ENCODE measurements at places on chromosomes 6 and 20. TPM values are rescaled to one million over a fixed set of nuclear protein-coding genes. Genes with fewer than 3 reads are reported as not detected.

DNA sequence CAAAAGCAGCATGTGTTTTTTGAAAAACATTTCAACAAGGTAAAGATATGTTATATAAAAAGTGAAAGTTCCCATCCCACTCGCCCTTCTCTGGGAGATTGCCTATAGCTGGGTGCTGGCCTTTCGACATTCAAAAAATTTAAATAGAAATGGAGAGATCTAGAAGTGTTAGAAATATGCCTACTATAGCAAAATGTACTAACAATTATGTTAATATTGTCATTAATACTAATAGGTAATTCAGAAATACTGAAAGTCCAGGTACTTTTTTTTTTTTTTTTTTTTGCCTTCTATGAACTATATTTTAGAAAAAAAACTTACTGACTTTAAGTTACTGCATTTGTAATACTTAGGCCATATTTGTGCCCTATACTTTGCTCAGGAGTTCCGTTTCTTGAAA, 87.1 kb downstream of the SESN1 start:
- H3K4me3 ChIP-seq = peak overlapping the region; percentile 72
- no peaks in the 10 kb centered on the region for H3K36me3 ChIP-seq
- no peak overlapping the region for H3K27ac ChIP-seq
- H3K4me1 ChIP-seq = peaks cover 11% of the 10 kb centered on the region

DNA sequence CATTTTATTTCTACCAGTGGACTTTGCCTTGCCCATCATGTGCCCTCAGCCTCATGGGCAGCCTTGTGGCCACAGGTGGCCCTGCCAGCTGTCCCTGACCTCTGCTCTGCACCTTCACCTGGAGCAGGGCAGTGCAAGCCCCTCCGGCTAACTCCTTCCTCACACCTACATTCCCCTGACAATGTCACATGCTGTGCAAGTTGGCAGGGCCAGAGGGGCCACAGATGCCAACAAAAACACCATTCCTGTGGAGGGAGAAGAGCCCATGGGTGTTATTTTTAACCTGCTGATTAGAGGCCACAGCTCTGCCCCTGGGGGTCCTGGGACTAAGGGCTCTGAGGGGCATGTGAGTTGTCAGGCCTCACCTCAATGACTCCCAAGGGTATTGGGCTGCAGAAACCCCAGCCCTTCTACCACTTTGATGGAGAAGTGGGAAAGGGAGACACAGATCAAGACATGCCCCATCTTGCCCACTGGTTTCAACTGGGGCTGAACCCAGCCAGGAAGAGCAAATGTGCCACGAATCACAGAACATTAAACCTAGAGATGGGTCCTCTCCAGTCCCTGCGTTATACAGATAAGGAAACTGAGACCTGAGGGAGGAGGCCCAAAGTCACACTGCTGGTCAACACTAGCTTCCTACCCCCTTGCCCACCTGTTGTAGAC, 65.0 kb downstream of the MRPL14 start:
- H3K4me1 ChIP-seq = peaks cover 6% of the 10 kb centered on the region
- H3K27ac ChIP-seq = no peak overlapping the region
- no peaks in the 10 kb centered on the region for H3K36me3 ChIP-seq
- no peak for DNase-seq
- H3K27me3 ChIP-seq = no peaks in the 10 kb centered on the region

- H3K4me3 ChIP-seq = no peak overlapping the region
- no peak for DNase-seq
- no peak overlapping the region for H3K27ac ChIP-seq
Measured at GRCh38 chr6:138559143-138559542, 59.8 kb upstream of the NHSL1 start.

The ETV7 gene
- total RNA-seq = not detected

- H3K27ac ChIP-seq = no peak overlapping the region
- no peaks in the 10 kb centered on the region for H3K36me3 ChIP-seq
- H3K4me3 ChIP-seq = no peak overlapping the region
- no peaks in the 10 kb centered on the region for H3K4me1 ChIP-seq
- H3K27me3 ChIP-seq = no peaks in the 10 kb centered on the region
- DNase-seq = no peak
Measured at GRCh38 chr6:88124925-88125557, 41.1 kb downstream of the CNR1 start.

- H3K27me3 ChIP-seq = peaks cover 3% of the 10 kb centered on the region
- H3K4me3 ChIP-seq = no peak overlapping the region
- H3K36me3 ChIP-seq = no peaks in the 10 kb centered on the region
- H3K27ac ChIP-seq = no peak overlapping the region
- no peak for DNase-seq
Measured at GRCh38 chr6:6557886-6558285, 30.6 kb upstream of the LY86 start.

GRCh38 chr20:13458860-13459451, 179.8 kb downstream of the TASP1 start:
- no peaks in the 10 kb centered on the region for H3K36me3 ChIP-seq
- H3K27ac ChIP-seq = no peak overlapping the region
- no peaks in the 10 kb centered on the region for H3K4me1 ChIP-seq
- DNase-seq = peak; percentile 12

DNA sequence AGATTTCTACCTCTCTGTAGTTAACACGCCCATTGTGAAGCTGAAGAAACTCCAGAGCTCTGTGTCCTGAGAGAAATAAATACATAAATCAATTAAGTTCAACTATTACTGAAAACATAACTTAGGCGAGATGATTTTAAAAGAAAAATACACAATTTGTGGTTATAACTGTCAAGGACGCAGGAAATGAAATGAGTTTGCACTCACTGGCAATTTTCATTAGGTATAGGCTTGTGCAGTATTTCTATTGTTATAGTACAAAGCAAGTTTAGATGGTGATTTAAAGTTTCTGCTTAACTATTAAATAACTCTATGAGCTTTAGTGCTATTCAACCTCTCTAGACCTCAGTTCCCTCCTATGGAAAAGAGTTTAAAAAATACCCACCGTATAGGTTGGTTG, 3.3 kb downstream of the GPLD1 start:
- H3K4me3 ChIP-seq = no peak overlapping the region
- H3K27ac ChIP-seq = no peak overlapping the region
- H3K4me1 ChIP-seq = no peaks in the 10 kb centered on the region
- H3K36me3 ChIP-seq = no peaks in the 10 kb centered on the region

- no peak overlapping the region for H3K4me3 ChIP-seq
- DNase-seq = no peak
- H3K4me1 ChIP-seq = no peaks in the 10 kb centered on the region
- no peaks in the 10 kb centered on the region for H3K36me3 ChIP-seq
- no peak overlapping the region for H3K27ac ChIP-seq
Measured at GRCh38 chr20:33901132-33901523, 90.0 kb downstream of the CHMP4B start.

The OGFR gene
- 83.1 TPM for total RNA-seq

The PPP1R14C gene
- total RNA-seq = 104 TPM

The TMEM217 gene
- total RNA-seq = 1.3 TPM

DNA sequence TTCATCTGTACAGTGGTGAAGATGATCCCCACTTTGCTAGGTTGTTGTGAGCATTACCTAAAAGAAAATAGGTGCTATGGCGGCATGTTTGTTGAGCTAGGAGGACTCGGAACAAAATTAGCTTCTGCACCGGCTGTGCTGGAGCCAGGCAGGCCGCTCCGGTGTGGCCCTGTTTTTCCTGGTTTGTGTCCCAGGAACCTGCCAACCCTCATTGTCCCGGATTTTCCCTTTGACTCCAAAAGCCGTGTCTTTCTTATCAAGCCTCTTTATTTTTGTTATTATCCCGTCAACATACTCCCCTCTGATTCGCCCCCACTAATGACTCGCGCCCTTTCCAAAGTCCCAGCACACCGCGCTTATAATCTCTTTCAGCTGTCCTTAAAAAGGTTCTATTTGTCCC, 117.0 kb downstream of the MYLK4 start:
- H3K27ac ChIP-seq = no peak overlapping the region
- peak overlapping the region; percentile 26 for H3K4me3 ChIP-seq
- H3K4me1 ChIP-seq = peaks cover 5% of the 10 kb centered on the region

DNA sequence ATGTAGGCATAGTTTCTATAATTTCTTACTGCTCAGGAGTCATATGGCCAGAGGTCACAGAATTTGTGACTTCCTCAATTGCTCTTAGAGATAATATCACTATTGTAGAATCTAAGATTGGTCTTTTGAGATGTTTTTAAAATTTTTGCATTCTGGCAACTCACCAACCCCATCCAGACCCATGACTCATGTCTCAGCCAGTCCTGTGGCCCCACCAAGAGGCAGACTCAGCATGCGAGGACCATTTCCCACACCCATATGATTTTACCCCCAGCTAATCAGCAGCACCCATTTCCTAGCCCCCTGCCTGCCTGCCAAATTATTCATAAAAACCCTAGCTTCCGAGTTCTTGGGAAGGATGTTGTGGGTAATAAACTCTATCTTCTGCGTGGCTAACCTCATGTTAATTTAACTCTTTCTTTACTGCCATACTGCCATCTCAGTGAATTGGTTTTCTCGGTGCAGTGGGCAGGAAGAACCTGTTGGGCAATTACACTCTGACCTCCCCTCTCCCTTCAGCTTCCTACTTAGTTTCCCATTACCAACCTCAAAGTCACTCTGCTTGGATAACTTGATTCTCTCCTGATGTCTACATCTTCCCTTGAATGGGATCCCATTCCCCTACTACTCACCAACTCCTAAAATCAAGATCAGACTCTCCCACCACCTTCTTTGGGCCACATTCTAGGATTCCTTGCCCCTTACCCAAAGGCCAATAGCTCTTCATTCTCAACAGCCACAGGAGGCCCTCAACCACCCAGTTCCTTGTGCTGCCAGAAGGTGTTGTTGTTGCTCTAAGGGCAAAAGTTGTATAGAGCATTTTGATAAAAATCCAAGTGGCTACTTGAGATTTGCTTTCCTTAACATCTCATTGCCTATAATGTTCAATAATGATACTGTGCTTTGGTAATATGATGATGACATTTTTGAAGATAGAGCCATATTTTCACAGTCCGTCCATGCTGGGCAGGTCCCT, 16.2 kb upstream of the IYD start:
- H3K4me3 ChIP-seq = no peak overlapping the region
- H3K36me3 ChIP-seq = no peaks in the 10 kb centered on the region
- H3K27me3 ChIP-seq = peaks cover 17% of the 10 kb centered on the region
- peak; percentile 69 for DNase-seq
- H3K4me1 ChIP-seq = no peaks in the 10 kb centered on the region

The TSPO2 gene
- total RNA-seq = not detected

The HUS1B gene
- total RNA-seq = 1.2 TPM

- H3K36me3 ChIP-seq = peaks cover 3% of the 10 kb centered on the region
- peak; percentile 23 for DNase-seq
- peak overlapping the region; percentile 98 for H3K27ac ChIP-seq
- no peaks in the 10 kb centered on the region for H3K27me3 ChIP-seq
- peak overlapping the region; percentile 64 for H3K4me3 ChIP-seq
Measured at GRCh38 chr6:4017834-4018170, 61.1 kb downstream of the FAM217A start.

GRCh38 chr6:159594106-159594749, 98.8 kb downstream of the SOD2 start:
- no peak overlapping the region for H3K27ac ChIP-seq
- no peaks in the 10 kb centered on the region for H3K4me1 ChIP-seq
- no peak for DNase-seq

The SUMO4 gene
- total RNA-seq = 3.3 TPM

DNA sequence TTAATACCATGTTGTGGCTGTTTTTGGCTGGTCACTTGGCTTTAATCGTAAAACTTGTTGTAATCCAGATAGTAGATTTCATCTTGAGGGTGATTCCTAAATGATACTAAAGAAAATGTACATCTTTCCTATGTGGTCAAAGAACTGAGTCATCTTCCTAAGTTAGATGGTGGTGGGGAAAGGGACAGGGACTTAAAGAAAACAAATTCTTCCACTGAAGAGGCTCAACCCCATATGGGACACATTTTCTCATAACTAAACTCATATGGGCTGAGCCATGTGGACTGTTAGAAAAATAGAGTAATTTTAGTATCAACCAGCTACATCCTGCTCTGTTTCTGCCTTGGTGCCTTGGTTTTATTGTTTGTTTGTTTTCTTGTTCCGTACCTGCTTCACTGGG, 155.8 kb downstream of the TSHZ2 start:
- no peak for DNase-seq
- H3K4me3 ChIP-seq = no peak overlapping the region
- no peak overlapping the region for H3K27ac ChIP-seq
- H3K27me3 ChIP-seq = no peaks in the 10 kb centered on the region

The CDC40 gene
- 10.7 TPM for total RNA-seq

- H3K27me3 ChIP-seq = no peaks in the 10 kb centered on the region
- peaks cover 15% of the 10 kb centered on the region for H3K4me1 ChIP-seq
- no peak overlapping the region for H3K27ac ChIP-seq
- H3K4me3 ChIP-seq = no peak overlapping the region
Measured at GRCh38 chr6:14981960-14982359, 263.9 kb upstream of the JARID2 start.

The NOX3 gene
- total RNA-seq = not detected

GRCh38 chr6:95693108-95693507, 115.8 kb downstream of the MANEA start:
- peak; percentile 63 for DNase-seq
- no peaks in the 10 kb centered on the region for H3K4me1 ChIP-seq
- no peaks in the 10 kb centered on the region for H3K36me3 ChIP-seq
- H3K4me3 ChIP-seq = no peak overlapping the region

The GDAP1L1 gene
- total RNA-seq = 5.2 TPM

The CAP2 gene
- 106 TPM for total RNA-seq

The PRDM13 gene
- not detected for total RNA-seq

GRCh38 chr20:38497246-38497935, 24.7 kb downstream of the RALGAPB start:
- H3K4me3 ChIP-seq = no peak overlapping the region
- peaks cover 29% of the 10 kb centered on the region for H3K36me3 ChIP-seq
- H3K4me1 ChIP-seq = no peaks in the 10 kb centered on the region

GRCh38 chr20:33490934-33491656, 1.2 kb downstream of the CBFA2T2 start:
- H3K36me3 ChIP-seq = no peaks in the 10 kb centered on the region
- no peak for DNase-seq
- H3K27ac ChIP-seq = no peak overlapping the region
- H3K4me3 ChIP-seq = peak overlapping the region; percentile 54
- peaks cover 12% of the 10 kb centered on the region for H3K4me1 ChIP-seq

The PXDC1 gene
- 16.1 TPM for total RNA-seq

DNA sequence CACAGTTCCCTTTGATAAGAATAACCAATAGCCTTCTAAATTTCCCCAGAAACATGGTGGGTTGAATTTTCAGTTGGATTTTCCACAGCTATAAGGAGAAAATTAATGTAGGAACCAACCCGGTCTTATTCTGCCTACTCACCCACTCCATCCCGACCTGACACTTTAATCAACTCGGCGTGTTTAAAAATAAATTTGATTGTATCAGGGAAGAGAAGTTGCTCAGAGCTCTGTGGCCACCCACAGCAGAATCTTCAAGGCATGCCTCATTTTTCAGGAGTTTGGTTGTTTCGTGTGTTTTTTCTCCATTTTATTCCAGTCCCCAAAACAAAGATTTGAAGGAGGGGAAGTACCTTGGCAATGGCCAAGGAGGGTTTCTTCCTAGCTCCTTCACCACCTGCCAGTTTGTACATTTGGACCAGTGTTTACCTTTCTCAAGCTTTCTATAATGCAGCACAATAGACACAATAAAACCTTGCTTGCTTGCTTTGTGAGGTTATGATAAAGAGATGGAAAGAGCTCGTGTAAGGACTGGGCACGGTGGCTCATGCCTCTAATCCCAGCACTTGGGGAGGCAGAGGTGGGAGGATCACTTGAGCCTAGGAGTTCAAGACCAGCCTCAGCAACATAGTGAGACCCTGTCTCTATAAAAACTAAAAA, 297.2 kb upstream of the JARID2 start:
- H3K4me1 ChIP-seq = peaks cover 6% of the 10 kb centered on the region
- H3K27ac ChIP-seq = no peak overlapping the region
- no peaks in the 10 kb centered on the region for H3K27me3 ChIP-seq
- H3K4me3 ChIP-seq = no peak overlapping the region
- no peak for DNase-seq
- no peaks in the 10 kb centered on the region for H3K36me3 ChIP-seq

The TCF21 gene
- total RNA-seq = 3.7 TPM

GRCh38 chr20:46559001-46559400, 8.5 kb upstream of the OCSTAMP start:
- H3K27me3 ChIP-seq = no peaks in the 10 kb centered on the region
- H3K4me3 ChIP-seq = no peak overlapping the region
- no peak for DNase-seq
- no peak overlapping the region for H3K27ac ChIP-seq
- no peaks in the 10 kb centered on the region for H3K36me3 ChIP-seq

Measured in cardiac muscle cell (in vitro differentiated cells and primary cell).